GM12891 (cell line): ENCODE measurements at places on chromosomes 7 and 10.

- DNase-seq: peak; percentile 39
Observed at GRCh38 chr10:93993782-93994437, at the start of gene PLCE1. Gene PLCE1 (plus strand): TSS chr10:93993931. CDS start chr10:94031047, 37,116 bp downstream.

DNA sequence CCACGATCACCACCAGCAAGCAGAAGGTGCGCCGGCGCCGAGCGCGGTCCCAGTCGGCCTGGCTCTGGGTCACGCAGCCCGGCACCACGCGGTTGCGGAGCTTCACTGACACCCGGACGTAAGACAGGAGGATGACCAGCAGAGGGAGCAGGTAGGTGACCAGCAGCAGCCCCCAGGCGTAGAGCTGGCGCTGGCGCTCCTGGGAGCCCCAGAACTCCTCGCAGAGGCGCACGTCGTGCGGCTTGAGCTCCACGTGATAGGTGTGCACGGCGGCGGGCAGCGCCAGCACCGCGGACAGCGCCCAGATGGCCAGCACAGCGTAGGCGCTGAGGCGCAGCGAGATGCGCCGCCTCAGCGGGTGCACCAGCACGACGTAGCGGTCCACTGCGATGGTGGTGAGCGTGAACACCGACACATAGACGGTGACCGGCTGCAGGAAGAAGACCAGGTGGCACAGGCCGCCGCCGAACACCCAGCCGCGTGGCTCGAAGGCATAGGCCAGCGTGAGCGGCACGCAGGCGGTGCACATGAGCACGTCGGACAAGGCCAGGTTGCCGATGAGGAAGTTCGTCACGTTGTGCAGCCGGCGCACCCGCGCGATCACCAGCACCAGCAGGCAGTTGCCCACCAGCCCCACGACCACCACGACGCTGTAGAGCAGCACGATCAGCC is 920 bp downstream of the PRLHR start:
- no peak for DNase-seq

DNA sequence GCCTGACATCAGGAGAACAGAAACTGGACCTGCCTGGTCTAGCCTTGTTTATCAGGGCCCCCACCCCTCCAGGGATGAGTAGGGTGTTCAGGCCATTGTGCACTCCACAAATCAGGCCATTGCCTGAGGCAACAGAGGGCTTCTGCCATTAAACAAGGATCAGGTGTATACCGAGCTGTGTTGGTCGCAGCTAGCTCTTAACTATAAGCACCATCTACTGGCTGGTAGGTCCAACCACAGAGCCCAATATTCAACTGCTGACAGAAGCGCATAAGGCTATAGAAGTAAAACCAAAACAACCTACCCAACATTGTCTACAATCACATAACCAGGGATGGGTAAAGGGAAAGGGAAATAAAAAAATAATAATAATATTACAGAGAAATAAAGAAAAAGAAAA is 451.7 kb upstream of the TEX47 start:
- DNase-seq: no peak

DNA sequence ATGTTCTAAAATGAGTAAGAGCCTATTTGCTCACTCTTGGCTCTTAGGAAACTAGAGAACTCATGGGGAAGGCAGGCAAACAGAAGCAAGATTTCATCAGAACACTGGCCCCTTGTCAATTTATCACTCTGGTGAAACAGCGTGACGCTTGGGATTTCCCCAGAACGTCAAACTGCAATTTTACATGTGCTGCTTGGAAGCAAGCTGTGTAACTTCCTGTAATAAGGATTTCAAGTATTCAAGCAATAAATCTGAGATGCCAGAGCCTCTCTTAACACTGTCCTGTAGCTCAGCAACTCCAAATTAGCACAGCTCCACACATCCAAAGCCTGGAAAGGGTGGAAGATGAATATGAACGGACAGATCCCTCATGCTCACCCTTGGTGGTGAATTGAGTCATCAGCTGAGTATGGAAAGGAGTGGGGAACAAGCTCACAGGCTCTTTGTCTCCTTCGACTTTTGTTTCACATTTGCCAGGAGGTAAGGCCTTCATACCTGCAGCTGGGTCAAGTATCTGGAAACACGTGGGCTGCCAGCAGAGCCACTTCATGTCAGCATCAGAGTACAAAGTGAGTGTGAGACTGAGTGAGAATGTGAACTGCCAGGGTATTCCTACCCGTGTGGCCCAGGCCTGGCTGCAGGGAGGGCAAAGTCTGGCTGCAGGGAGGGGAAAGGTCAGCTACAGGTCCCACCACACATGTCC is 140.4 kb upstream of the NAMPT start:
- peak; percentile 36 for DNase-seq

DNA sequence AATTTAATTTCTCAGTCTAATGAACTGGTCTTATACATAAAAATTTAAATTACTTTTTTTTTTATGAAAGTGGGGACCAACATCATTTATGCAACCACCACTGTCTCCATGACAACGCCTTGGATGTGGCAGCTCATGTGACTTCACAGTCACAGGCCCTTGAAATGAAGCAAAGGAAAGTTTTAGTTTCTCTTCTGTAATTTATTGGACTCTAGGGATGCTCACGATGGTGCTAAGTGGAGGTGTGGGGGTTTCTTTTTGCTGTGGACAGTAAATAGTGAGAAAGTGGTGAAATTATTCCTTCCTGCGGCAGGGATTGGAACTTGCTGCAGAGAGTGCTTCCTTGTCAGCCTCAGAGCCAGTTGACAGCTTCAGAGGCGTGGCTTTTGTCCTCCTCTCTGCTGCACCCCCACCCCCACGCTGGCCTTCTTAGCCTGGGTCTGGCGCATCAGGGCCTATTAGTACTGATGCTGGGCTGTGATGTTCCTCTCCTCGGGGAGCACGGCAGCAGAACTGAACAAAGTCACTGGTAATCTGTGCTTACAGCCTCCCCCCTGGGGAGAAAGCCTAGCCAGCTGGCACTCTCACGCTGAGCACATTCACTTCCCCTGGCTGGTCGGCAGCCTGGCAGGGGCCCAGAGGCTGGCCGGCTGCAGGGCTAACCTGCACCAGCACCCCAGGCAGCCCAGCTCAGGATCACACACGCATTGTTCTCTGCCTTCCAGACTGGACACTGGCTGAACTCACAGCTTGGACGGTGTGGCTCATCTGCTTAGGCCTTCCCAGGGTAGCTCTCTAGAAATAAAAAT is 517.5 kb upstream of the GALNT17 start:
- DNase-seq: no peak

GRCh38 chr10:133379152-133379800 is at the start of gene PAOX:
Gene PAOX (plus strand): TSS chr10:133379262. CDS start chr10:133379317, 55 bp downstream.
- peak; percentile 83 for DNase-seq

- no peak for DNase-seq
Observed at GRCh38 chr7:107115762-107116540, 52.9 kb upstream of the HBP1 start.
